ENCODE measurements at places on chromosomes 4 and X.

DNA sequence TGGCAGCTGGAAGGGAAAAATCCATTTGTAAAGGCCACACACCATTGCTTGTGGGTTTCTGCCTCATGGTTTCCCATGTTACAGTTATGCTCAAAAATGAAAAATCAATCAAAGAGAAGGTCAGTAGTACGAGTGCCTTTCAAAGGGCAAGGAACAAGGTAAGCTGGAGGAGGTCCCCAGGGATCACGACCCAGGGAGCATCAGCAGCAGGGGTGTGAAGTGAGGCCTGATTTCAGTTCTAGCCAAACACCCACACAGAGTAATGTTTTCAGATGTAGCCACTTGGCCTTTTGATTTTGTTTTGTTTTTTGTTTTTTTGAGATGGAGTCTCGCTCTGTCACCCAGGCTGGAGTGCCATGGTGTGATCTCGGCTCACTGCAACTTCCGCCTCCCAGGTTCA is 69.4 kb upstream of the AFAP1 start:
- no peak for DNase-seq

GRCh38 chr4:89108091-89108490 is 3.2 kb upstream of the TIGD2 start:
- no peak for DNase-seq

DNA sequence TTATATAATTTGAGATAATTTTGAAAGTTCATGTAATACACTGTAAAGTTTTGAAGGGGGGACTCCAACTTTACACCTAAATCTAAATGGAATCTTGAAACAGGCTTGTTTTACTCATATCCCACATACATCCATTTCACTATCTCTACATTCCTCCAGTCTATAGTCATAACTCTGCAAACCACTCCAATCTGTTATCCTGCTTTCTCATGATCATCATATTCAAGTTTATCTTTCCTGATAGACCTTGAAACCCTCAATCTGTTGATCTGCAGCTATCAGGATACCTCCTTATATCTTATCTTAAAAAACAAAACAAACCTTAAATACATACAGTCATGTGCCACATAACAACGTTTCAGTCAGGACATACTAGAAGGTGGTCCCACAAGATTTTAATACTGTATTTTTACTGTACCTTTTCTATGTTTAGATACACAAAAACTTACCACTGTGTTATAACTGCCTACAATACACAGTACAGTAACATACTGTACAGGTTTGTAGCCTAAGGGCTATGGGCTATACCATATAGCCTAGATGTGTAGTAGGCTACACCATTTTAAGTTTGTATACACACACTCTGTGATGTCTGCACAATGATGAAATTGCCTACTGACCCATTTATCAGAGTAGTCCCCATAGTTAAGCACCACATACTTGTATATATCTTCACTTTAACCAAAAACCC is 14.0 kb downstream of the CHIC2 start:
- DNase-seq, result no peak

GRCh38 chrX:65697915-65698796 is 30.7 kb downstream of the MSN start:
- DNase-seq, result peak; percentile 79

DNA sequence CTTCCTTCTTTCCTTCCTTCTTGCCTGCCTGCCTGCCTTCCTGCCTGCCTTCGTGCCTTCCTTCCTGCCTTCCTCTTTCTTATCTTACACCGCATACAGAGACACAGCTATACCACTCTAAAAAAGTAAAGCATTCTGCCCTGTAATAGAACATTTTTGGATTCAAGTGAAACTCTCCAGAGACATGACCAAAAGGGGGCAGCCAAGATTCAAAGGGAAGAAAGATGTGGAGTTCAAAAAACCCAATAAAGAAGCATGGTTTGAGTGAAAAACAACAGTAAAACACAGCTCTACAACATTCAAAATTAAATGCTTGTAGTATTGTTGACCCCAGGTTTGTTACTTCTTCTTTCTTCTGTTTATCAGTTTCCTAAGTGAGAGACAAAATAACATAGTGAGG is 914.9 kb upstream of the PCDH7 start:
- DNase-seq, result no peak

DNA sequence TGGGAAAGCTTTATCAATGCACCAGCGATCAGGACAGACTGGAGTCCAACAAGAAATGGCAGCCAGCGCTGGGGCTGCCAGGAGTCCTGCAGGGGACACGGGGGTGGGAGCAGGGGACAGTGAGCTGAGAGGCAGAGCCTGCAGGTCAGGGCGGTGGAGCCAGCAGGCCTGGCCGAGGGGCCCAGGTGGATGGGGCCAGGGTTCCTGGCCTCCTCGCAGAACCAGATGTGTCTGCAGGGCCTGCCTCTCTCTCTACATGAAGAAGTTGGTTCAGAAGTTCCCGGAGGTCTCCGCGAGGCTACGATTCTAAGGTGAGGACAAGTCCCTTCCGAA is 63.6 kb downstream of the CPZ start:
- no peak for DNase-seq

DNA sequence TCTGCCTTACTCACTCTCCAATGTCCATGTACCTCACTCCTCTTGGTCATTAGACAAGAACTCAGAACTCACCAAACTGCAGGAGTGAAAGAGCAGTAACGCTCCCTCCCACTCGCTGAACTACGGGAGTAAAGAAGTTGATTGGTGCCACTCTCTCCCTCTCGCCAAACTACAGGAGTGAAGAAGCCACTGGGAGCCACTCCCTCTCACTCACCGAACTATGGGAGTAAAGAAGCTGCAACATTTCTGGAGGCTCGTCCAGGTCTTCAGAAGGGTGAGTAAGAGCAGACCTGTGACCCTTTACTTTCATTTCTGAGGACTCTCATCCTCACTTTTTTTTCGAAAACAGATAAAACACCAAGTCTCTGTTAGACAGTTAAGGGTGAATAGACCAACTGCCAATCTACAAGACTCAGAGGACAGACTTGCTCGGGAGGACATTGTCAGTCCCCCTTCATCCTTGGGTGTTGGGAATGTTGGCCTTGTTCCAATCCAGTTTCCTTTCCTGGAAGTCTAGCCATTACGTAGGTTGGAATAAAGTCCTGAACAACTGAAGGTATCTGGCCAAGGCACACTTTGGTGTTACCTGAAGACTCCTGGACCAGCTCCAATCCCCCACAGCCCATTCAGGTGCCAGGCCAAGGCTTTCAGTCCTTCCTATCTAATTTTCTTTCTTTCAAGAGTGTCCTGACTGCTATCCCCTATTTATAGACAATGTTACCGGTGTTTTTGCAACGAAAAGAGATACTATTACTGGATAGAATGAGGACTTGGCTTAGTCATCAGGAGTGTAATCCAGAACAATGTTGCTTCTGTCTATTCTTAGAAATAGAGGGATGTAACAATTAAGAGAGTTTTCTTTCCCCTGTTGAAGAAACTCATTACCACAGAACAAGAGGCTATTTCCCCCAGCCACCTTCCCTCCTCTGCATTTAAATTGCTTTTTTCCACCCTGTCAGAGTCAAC is 11.0 kb upstream of the COL25A1 start:
- no peak for DNase-seq

All from CD4-positive, alpha-beta T cell treated with Interleukin-6 for 4 hours (primary cell).